ENCODE measurements at places on chromosomes 13 and 19.
A peak's percentile ranks its signal among the peaks of the same experiment; 100 is the strongest.

GRCh38 chr19:43751466-43752220, 3.1 kb downstream of the SMG9 start:
- no peak overlapping the region for H3K4me3 ChIP-seq
- no peaks in the 10 kb centered on the region for H3K36me3 ChIP-seq
- H3K27ac ChIP-seq = peak overlapping the region; percentile 32
- peaks cover 50% of the 10 kb centered on the region for H3K4me1 ChIP-seq

GRCh38 chr13:20178156-20178555, 14.6 kb downstream of the GJB2 start:
- no peak overlapping the region for H3K27ac ChIP-seq
- peaks cover 63% of the 10 kb centered on the region for H3K27me3 ChIP-seq
- H3K36me3 ChIP-seq = no peaks in the 10 kb centered on the region
- peaks cover 5% of the 10 kb centered on the region for H3K4me1 ChIP-seq
- no peak overlapping the region for H3K4me3 ChIP-seq

DNA sequence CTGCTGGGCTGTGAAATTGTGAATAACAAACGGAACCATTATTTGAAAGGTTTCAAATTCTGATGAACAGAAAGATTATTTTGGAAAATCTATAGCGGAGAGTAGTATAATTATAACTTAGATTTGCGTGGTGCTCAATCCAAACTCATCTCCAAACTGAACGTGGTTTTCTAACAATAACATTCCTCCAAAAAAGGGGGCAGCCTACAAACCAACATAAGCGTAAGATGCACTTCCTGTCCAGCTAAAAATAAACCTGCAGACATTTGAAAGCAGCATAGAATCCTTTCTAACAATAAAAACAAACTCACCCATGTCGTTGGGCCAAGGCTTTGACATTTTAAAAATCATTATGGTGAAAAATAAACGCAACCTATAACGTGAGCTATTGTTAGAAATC, 178.4 kb downstream of the COL4A1 start:
- H3K36me3 ChIP-seq = no peaks in the 10 kb centered on the region
- peaks cover 38% of the 10 kb centered on the region for H3K27me3 ChIP-seq
- no peak for DNase-seq

DNA sequence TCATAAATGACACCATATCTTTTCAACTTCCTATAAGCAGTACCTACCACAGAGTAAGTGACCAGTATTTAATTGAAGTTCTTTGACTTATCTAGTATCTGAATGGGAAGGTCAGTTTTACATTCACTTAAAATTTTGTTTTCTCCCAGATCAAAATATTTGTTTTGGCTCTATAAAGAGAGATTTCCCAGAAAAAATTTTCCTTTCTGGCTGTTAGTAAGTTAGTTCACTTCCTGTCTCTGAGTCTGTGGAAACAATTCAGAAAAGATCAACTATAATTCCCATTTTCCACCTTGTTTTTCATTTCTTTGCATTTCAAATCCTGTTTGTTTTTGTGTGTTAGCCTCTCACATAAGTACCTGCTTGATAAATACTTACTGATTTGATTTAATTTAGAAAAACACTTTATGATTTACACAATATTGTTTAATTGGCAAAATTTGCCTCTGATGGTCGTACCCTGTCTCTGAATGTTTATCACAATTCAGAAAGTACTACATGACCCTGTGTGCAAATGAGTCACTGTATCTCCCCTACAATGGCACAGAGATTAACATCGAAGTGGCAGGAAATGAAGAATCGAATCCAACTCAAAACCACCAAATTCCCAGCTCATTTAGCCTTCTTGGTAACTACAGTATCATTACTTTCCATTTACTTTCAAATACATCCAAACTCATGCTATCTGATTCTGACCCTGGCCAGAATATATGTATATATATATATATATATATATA, 15.4 kb upstream of the MED4 start:
- no peaks in the 10 kb centered on the region for H3K4me1 ChIP-seq
- no peaks in the 10 kb centered on the region for H3K36me3 ChIP-seq
- DNase-seq = no peak
- H3K27me3 ChIP-seq = peaks cover 14% of the 10 kb centered on the region
- H3K4me3 ChIP-seq = no peak overlapping the region

DNA sequence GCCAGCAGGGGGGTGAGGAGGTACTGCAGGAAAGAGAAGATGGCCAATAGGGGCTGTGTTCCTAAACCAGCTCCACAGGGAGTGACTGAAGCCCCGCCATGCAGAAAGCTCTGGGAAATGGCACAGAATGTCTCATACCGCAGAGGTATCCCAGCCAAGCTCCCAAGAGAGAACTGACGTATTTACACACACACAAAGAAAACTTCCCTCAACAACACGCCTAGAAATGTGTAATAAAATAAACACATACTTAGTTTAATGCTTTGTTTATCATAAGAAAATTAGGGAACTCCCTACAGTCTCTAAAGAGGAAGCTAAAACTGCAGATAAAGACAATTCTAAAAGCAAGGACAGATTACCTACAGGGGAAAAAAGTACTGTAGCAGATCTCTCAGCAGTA, 40.0 kb downstream of the ESD start:
- H3K4me1 ChIP-seq = peaks cover 10% of the 10 kb centered on the region
- DNase-seq = no peak
- no peaks in the 10 kb centered on the region for H3K36me3 ChIP-seq
- no peaks in the 10 kb centered on the region for H3K27me3 ChIP-seq
- H3K27ac ChIP-seq = no peak overlapping the region
- no peak overlapping the region for H3K4me3 ChIP-seq

- no peak overlapping the region for H3K27ac ChIP-seq
- peaks cover 20% of the 10 kb centered on the region for H3K4me1 ChIP-seq
- DNase-seq = no peak
- H3K36me3 ChIP-seq = peaks cover 14% of the 10 kb centered on the region
Observed at GRCh38 chr13:50928102-50928501, 18.5 kb downstream of the RNASEH2B start.

DNA sequence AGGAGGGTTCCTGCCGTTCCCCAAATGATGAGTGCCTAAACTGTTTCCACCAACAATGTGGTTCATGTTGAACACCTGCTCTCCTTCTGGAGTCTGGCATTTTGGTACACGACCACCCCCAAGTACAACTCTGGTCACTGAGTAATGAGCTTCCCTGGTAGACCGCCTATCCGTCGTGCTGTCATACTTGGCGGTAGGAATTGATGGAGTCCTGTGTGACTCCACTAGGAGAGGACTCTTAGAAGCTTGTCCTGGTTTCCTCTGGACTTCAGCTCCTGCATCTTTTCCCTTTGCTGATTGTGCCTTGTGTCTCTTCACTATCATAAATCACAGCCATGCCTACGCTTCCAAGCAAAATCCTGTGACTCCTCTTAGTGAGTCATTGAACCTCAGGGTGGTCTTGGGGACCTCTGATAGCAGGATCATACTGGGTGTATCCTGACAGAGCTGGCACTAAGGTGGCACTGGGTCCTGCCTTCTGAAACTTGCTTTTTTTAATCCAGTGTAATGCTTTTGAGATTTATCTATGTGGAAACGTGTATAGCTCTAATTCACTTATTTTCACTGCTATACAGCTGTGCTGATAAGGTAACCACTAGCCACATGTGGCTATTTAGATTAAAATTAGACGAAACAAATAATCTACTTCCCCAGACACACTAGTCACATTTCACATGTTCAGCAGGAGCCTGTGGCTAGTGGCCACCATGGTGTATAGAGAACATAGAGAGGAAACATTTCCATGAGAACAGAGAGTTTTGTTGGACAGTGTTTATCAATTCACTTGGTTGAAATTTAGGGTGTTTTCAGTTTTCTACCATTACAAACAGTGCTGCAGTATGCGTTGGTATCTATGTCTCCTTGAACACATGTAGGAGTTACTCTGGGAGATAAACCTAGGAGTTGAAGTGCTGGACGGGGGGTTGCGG, 6.1 kb upstream of the ASF1B start:
- no peak overlapping the region for H3K4me3 ChIP-seq
- DNase-seq = no peak

DNA sequence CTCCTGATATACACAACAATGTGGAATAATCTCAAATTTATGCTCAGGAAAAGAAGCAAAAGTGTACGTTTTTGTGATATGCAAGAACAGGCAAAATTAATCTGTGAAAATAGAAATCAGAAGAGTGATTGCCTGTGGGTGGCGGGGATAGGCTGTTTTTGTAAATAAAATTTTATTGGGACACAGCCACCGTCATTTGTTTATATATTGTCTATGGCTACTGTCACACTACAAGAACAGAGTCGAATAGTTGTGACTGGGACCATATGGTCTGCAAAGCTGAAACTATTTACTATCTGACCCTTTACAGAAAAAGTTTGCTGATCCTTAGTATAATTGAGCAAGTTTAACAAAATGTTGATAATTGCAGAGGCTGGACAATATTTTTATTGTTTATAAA, 269.5 kb upstream of the HTR2A start:
- no peaks in the 10 kb centered on the region for H3K36me3 ChIP-seq
- H3K27me3 ChIP-seq = peaks cover under 1% of the 10 kb centered on the region
- no peak overlapping the region for H3K4me3 ChIP-seq
- H3K27ac ChIP-seq = no peak overlapping the region
- no peak for DNase-seq

- H3K27ac ChIP-seq = no peak overlapping the region
- no peak for DNase-seq
- H3K4me3 ChIP-seq = no peak overlapping the region
- H3K27me3 ChIP-seq = no peaks in the 10 kb centered on the region
- H3K4me1 ChIP-seq = no peaks in the 10 kb centered on the region
Observed at GRCh38 chr13:80830431-80830830, 489.5 kb upstream of the SPRY2 start.

- peaks cover 7% of the 10 kb centered on the region for H3K36me3 ChIP-seq
- H3K4me3 ChIP-seq = no peak overlapping the region
- H3K4me1 ChIP-seq = no peaks in the 10 kb centered on the region
- peaks cover 18% of the 10 kb centered on the region for H3K27me3 ChIP-seq
Observed at GRCh38 chr13:110780422-110780821, 66.9 kb downstream of the ING1 start.

DNA sequence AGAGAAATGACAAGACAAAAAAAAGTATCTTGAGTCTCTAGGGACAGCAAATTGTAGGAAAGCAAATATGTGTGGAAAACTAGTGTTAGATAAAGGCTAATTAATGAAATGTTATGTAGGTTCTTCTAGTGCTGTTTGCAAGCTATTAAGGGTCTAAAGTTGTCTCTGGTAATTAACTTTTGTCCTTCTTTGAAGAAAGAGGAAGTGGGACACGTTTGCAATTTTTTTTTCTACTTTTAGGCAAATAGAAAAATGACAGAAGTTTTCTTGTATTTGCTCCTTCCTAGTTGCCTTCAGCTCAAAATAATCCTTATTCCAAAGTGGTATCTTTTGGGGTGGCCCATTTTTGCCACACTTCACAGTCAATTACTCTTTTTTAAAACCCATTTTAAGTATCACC, 1877.7 kb upstream of the PRR20A start:
- H3K36me3 ChIP-seq = no peaks in the 10 kb centered on the region
- no peaks in the 10 kb centered on the region for H3K4me1 ChIP-seq
- H3K27me3 ChIP-seq = no peaks in the 10 kb centered on the region
- H3K27ac ChIP-seq = no peak overlapping the region
- no peak overlapping the region for H3K4me3 ChIP-seq

DNA sequence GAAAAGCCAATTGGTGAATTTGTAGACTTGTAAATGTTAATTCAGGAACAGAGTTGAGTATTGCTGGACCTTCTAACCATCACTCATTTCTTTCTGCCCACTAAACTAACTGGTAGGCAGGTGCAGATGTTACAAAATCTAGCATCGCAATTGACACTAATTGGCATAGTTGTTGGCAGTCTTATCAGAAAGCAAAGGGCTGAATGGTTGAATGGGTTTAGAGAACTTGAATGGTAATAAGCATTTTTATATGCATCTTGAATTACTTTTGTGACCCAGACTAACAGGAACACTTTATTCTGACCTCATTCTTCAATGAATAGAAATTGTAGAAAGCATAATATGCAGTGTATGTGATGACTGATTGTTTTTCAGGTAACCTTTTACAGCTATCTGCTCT, 189.1 kb downstream of the GGACT start:
- peaks cover 63% of the 10 kb centered on the region for H3K36me3 ChIP-seq
- H3K4me1 ChIP-seq = no peaks in the 10 kb centered on the region
- H3K27me3 ChIP-seq = no peaks in the 10 kb centered on the region
- no peak for DNase-seq
- H3K27ac ChIP-seq = no peak overlapping the region

DNA sequence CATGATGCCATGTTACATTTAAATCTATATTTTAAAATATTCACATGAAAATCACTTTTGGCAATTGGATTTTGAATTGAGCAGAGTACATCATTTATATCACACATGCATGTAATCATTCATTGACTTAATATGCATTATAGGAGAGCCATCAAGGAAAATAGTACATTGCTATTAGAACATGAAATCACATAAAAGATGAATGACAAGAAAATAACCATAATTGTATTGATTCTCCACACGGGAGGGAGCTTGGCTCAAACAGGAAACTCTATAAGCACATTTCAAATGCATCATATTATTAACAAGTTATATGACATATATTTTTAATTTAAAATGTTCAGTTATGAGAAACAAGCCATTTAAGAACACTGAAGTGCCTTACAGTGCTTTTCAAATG, 208.6 kb upstream of the PRR20A start:
- H3K36me3 ChIP-seq = no peaks in the 10 kb centered on the region
- no peak overlapping the region for H3K4me3 ChIP-seq
- H3K4me1 ChIP-seq = no peaks in the 10 kb centered on the region
- H3K27ac ChIP-seq = no peak overlapping the region
- H3K27me3 ChIP-seq = no peaks in the 10 kb centered on the region

DNA sequence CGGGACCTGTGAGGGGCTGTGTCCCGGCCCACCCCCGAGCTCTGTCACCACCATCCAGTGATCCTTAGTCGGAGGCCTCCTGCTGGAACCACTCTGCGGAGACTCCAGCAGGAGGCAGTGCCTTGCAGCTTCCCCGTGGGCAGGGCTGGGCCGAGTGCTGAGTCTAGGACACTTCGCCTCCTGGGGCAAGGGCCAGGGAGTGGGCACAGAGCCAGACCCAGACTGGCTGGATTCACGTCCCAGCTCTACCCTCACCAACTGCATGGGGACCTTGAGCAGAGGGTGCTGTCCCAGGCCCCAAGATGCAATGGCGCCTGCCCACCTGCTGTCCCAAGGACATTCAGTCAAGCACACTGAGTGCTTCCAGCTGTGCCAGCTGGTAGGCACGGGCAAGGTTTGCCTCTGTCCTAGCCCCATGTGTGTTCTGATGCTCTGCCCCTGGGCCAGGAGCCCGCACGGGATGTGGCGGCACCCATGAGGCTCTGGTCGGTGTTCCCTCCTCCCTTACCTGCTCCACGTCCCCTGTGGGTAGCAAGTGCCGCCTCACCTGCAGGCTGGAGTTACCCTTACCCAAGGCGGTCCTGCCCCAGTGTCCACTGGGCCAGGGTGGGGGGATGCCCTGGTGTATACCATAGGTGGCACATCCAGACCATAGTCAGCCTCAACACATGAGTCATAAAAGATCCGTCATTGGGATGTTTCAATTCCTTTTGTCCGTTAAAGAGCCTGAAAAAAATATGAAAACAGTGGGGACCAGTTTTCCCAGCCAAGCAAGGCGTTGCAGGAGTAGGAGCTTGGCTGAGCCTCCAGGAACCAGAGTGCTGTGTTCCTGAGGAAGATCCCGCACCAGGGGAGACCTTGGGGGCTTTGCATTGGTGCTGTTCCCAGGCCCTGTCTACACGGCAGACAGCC, 7.4 kb downstream of the FZR1 start:
- no peaks in the 10 kb centered on the region for H3K27me3 ChIP-seq
- no peaks in the 10 kb centered on the region for H3K36me3 ChIP-seq
- H3K27ac ChIP-seq = peak overlapping the region; percentile 21
- peaks cover 64% of the 10 kb centered on the region for H3K4me1 ChIP-seq
